ENCODE measurements at places on chromosomes 13 and 19.

DNA sequence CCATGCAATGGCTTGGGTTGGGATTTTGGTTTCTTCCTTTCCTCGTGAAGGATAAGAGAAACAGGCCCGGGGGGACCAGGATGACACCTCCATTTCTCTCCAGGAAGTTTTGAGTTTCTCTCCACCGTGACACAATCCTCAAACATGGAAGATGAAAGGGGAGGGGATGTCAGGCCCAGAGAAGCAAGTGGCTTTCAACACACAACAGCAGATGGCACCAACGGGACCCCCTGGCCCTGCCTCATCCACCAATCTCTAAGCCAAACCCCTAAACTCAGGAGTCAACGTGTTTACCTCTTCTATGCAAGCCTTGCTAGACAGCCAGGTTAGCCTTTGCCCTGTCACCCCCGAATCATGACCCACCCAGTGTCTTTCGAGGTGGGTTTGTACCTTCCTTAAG lies 24.1 kb downstream of the SPC24 start:
- no peaks in the 10 kb centered on the region for H3K36me3 ChIP-seq
- H3K4me1 ChIP-seq: no peaks in the 10 kb centered on the region
- no peaks in the 10 kb centered on the region for H3K27me3 ChIP-seq
- no peak overlapping the region for H3K27ac ChIP-seq
- DNase-seq: no peak

DNA sequence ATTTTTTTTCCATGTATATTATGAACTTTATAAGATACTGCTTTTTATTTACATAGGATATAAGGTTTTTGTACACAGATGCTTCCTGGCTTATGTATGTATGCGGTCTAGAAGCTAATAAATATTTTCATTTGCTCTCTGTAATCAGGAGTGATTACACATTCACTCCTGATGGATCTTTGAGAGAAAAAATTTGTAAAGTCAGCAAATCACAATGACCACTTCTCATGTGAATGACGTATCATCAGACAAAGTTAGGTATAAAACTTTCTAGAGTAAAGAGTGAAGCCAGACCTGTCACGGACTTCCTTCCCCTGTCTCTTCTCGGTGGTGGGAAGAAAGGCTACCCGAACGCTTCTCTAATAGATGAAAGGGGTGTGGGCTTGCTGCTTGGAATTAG lies 31.1 kb downstream of the DPY19L3 start:
- H3K27me3 ChIP-seq: no peaks in the 10 kb centered on the region
- no peak overlapping the region for H3K4me3 ChIP-seq
- no peak overlapping the region for H3K27ac ChIP-seq
- H3K36me3 ChIP-seq: no peaks in the 10 kb centered on the region
- no peaks in the 10 kb centered on the region for H3K4me1 ChIP-seq

DNA sequence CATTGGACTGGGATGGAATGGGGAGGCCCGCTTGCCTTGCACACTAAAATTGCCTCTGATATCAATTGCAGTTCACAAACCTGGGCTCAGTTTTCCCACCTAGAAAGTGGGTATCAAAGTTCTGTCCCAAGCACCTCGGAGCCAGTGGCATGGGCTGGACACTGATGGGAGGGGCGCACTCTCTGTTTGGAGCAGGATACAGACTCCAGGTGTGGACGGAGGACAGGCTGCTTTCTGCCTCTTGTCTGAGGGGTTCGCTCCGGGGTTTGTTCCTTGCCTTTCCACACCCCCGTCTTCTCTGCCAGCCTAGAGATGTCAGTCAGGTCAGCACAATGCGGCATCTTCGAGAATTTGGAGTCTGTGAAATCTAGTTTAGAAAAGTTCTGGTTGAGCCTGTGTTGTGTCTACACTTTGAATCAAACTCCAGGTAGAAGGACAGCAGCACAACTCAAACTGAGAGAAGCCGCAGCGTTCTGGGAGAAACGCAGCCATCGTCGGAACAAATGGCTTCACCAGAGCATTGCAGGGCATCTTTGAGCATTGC lies 141.9 kb downstream of the TEX29 start:
- H3K27ac ChIP-seq: no peak overlapping the region
- no peak for DNase-seq
- H3K4me1 ChIP-seq: no peaks in the 10 kb centered on the region
- no peaks in the 10 kb centered on the region for H3K36me3 ChIP-seq
- H3K27me3 ChIP-seq: no peaks in the 10 kb centered on the region
- H3K4me3 ChIP-seq: no peak overlapping the region

DNA sequence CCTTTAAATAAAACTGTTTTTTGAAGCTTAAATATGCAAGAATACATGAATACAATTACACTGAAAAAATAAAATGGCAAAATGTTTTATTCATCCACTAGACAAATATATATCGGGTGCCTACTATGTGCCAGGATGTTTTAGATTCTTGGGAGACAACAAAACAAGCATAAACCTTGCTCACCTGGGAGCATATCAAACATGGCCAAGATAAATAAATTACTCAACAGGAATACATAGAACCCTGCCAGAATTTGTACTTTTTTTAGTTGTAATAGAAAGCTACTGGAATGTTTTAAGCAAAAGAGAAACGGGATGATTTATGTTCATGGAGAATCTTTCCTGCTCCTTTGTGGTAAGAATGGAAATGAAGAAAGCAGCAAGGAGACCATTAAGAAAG lies 2358.5 kb upstream of the PCDH20 start:
- no peak for DNase-seq
- H3K27me3 ChIP-seq: no peaks in the 10 kb centered on the region
- no peaks in the 10 kb centered on the region for H3K36me3 ChIP-seq
- no peak overlapping the region for H3K27ac ChIP-seq

- H3K36me3 ChIP-seq: no peaks in the 10 kb centered on the region
- H3K4me1 ChIP-seq: no peaks in the 10 kb centered on the region
- DNase-seq: no peak
- no peaks in the 10 kb centered on the region for H3K27me3 ChIP-seq
- no peak overlapping the region for H3K27ac ChIP-seq
Measured at GRCh38 chr13:60662595-60662994, 265.6 kb downstream of the TDRD3 start.
